ENCODE measurements at places on chromosomes 7 and 10.

- ATAC-seq, result no peak
These were observed 218.4 kb upstream of the PCDH15 start for GRCh38 chr10:55019439-55019838.

GRCh38 chr10:104622598-104623209 lies 18.4 kb upstream of the SORCS3 start:
- no peak for ATAC-seq

DNA sequence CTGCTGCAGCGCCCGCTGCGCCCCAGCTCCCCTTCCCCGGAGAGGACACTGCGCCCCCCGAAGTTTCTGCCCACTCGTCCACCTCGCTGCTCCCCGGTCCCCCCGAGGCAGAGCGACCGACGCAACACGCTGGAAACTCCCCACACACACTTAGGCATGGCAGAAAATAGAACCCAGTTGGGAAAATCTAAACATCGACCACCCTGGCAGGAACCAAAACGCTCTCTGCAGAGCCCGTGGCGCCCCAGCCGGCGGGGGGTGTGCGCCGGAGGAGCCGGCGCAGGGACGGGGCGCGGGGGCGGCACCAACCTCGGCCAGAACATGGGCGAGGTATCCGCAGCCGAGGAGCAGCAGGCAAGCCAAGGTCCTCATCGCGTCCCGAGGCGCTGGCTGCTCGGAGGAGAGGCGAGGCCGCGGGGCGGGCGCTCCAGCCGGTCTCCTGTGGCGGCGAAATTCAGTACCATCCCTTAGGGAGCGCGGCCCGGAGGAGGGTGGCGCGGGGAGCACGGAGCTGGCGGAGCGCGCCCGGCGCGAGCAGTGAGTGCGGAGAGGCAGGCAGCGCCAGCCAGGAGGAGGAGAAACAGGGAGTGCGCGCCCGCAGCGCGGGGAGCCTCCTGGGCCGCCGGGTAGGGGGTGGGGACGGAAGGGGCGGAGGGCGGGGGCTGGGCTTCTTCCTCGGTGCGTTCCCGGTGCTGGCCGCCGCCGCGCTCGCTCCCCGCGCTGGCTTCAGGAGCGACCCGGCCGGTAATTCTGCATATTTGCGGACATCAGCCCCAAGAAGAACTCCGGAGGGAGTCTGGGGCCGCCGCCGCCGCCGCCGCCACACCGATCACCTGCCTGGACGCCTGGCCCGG lies 789 bp downstream of the PDGFA start:
- peak; percentile 28 for ATAC-seq

GRCh38 chr10:117360994-117361667 lies 14.1 kb downstream of the PDZD8 start:
- ATAC-seq, result peak; percentile 22

DNA sequence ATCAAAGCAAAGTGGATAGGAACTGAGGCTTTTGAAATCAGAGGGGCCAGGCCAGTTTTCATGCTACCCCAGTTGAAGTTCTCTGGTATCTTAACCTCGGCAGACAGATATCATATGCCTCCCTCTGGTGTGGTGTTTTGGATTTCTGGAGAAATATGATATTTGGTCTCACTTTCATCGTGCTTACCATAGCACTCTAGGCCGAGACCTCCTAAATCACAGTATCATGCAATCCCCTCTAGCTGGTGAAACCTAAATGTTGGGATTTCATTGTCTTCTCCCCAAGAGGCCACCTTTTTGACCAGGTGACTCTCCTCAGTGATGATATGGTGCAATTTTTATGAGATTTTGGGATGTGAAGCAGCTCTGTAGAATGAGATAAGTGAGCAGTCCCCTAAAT lies 183.5 kb downstream of the CREB5 start:
- no peak for ATAC-seq

DNA sequence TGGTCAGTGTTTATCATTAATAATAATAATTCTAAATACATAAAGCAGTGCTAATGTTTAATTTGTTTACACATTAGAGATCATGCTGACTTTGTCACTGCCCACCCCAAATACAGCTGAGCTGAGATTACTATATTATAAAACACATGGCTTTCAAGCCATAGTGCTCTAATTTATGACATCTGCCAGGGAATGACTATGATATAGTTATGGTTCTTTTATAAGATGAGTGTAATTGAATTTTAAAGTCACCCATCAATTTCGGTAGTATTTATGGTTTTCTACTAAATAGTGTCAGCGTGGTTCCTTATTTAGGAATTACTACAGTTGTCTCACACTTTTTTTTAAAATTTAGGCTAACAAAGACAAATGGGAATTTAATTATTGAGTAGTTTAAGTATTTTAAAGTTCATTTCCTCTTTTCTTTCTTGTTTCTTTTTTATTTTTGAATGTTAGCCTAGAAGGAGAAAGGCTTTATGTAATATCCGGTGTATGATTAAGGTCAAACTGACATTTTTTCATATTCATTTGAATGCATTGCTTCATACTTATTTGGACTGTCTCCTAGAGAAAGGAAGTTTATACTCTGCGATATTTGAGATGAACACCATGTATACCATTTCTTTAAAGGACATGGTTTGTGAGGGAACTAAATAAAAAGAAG lies 3.9 kb downstream of the CDK14 start:
- ATAC-seq, result no peak

GRCh38 chr10:130067893-130068292 lies 42.7 kb downstream of the C10orf143 start:
- no peak for ATAC-seq

- no peak for ATAC-seq
These were observed at the start of gene NPTX2 for GRCh38 chr7:98617051-98617959. Gene NPTX2 (plus strand): TSS chr7:98617285. CDS start chr7:98617462, 177 bp downstream.

DNA sequence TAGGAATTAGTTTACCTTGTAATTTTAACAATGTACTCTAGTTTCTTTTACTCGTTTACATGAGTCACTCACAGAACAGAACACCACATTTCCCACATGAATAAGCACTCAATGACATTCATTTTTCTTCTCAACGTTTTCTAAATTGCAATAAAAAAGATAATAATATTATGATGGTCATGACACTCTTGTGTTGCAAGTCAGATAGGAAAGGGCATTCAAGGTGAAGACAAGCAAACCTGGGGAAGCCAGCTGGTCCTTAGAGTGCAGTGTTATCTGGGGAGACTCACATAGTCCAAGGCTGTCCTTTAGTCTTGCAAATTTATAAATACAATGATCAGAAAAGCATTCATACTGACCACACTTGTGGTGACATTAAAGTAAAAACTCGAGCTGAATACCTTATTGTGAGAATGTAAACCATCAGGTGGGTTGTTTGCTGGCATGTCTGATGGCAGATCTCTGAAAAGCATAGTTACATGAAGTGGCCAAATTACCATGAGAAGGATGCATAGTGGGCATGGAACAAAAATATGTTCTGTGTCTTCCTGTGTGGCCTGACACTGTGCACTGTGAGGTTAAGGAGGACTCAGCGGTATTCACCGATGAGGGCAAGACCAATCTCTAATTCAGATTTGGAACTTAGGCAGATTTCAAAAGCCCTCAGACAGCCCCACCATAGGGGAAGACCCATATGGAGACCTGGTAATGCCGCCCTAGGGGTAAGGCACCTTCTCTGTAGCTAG lies 158.9 kb upstream of the ASAH2 start:
- peak; percentile 70 for ATAC-seq

DNA sequence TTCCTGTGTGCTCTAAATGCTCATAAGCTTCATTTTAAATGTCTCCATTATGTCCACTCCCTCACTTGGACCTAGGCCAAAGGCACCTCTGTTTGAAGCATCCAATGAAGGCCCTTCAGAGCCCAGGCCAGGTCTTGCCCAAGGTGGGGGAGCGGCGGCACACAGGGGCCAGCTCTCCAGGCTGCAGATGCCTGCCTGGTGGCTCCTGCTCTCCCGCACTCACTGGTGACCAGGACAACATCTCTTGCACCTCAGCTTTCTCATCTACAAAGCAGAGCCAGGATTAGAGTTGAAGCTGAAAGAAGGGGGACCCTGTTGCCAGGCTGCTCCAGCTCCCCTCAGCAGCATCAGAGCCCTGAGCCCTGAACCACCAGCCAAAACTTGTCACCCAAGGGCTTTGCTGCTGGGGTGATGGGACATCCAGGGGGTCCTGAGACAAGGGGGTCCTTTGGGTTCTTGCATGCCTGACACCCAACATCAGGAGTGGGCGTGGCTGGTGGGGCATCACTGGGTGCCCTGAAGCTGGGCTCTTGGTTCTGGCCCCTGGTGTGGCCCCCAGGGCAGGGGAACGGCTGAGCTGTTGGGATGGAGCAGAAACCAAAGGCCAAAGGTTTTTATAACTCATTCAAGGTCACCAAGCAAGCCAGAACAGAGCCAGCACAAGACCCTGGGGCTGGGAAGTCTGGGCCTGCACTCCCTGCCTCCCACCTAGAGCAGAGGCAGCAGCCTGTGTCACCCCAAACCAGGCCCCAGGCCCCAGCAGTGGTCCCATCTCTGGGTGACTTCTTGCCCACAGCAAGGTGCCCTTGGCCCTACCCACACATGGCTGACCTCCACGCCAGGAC lies 1.2 kb downstream of the NACAD start:
- ATAC-seq, result no peak

GRCh38 chr10:11716686-11717085 lies 25.5 kb upstream of the ECHDC3 start:
- no peak for ATAC-seq

Measured in activated CD4-positive, CD25-positive, alpha-beta regulatory T cell treated with anti-CD3 and anti-CD28 coated beads, Interleukin-2, amount 50 U/mL, for 24 hours (primary cell).